ENCODE measurements at places on chromosomes 1 and 21.
A peak's percentile ranks its signal among the peaks of the same experiment; 100 is the strongest.

DNA sequence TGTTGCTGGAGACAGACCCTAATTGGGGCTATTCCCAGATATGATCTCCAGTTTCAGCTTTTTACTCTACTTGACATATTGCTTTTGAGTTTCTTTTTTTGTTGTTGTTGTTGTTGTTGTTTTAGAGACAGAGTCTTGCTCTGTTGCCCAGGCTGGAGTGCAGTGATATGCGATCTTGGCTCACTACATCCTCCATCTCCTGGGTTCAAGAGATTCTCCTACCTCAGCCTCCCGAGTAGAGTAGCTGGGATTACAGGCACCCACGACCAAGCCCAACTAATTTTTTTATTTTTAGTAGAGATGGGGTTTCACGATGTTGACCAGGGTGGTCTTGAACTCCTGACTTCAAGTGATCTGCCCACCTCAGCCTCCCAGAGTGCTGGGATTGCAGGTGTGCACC is 1.3 kb upstream of the SRP9 start:
- no peak for DNase-seq

DNA sequence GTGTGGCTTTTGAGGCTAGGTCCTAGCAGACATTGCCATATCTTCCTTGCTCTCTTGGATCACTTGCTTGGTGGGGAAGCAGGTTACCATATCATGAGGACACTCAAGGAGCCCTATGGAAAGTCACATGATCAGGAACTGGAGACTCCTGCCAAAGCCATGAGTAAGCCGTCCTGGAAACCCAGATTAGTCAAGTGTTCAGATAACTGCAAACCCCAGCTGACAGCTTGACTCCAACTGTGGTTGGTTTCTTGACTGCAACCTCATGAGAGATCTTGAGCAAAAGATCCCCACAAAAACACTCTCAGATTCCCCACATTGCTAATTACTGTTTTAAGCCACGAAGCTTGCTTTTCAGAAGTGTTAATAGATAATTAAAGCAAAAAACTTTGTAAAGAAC is 58.6 kb downstream of the CACNA1E start:
- DNase-seq = peak; percentile 6

GRCh38 chr1:22618056-22618455 is 18.4 kb upstream of the C1QA start:
- no peak for DNase-seq

DNA sequence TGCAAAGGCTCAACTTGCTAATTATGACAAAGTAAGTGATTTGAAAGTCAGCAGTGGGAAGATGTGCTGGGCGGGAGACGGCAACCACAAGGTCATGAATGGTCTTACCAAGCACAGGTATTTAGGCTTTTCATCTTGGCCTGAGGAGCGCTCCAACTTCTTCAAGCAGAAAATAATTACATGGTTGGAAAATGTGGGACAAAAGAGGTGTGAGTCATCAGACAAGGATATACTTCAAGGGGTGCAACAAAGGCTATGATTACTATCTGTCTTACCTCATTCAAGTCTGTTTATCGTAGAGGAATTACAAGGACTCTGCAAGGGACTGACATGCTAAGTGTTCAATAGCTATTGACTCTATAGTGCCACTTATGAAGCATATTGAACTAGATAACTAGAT is 2005.7 kb downstream of the MRPL39 start:
- DNase-seq = no peak

GRCh38 chr1:28954126-28954726 is 39.9 kb downstream of the EPB41 start:
- no peak for DNase-seq

DNA sequence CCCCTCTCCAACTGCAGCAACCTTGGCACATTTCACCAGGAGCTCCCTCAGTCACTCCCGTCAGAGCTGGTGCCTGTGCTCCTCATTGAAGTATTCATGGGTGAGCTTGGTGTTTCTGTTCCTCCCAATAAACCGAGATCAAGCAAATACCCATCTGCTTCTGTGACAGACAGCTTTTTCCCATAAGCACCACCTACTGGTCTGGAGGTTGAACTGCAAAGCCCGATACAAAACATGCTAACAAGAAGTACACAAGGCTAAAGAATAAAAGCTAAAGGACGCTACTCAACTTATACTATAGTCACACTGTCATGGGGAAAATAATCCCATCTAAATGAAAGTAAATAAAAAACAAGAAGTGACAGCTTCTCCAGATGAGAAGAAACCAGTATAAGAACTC is 111.9 kb upstream of the C21orf91 start:
- DNase-seq = no peak
